MCF 10A (cell line): ENCODE measurements at places on chromosomes 4 and X.

DNA sequence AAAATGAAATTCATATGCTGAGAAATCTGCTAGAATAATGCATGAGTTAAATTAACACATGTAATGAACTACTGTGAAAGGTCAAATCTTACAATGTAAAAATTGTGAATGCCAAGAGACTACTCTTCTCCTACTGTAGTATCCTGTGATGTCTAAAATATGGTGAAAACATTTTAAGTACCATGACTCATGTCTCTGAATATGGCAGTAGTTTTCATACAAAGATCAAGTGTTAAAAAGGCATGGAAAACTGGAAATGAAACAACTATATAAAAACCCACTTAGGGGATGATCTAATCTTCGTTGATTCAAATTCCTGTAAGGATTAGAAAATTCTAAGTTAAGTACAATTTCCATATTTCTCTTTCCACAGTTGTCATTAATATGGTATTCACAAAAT lies 221.3 kb downstream of the PPP3CA start:
- no peak for DNase-seq

- peak; percentile 79 for DNase-seq
Observed at GRCh38 chrX:46770817-46771163, 11.9 kb upstream of the SLC9A7 start.

DNA sequence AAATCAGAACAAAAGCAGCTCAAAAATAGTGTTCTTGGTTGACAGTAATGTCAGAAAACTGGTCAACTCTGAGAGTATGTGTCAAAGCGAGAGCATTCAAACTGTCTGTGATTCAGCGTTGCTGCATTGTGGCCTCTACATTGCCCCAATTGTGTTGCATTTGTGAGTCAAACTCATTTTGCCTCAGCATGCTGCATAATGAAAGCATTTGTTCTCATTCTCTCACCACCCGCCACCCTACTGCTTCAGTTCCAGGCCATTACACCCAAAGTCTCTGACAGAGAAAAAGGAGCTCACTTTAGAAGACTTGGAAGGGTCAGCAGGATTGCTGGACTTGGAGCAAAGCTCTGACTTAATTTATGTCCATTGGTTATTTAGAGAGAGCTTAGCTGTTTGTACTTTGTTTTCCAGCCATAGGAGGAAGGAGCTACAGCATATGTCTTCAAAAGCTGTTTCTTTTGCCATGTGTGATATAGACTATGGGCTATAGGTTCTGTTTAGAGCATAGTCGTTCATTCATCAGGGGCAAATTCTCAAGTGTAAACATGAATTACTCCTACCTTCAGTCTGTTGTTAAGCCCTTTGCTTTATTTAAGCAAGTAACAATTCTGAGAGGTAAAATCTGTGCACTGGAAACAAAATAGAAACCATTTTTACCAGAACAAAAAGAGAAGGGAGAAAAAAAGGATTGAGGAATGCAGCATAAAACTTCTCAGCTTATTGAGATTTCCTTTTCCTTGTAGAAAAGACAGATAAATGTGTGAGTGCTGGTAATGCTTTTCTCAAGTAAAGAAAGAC lies 153.4 kb upstream of the ANK2 start:
- DNase-seq, result no peak

DNA sequence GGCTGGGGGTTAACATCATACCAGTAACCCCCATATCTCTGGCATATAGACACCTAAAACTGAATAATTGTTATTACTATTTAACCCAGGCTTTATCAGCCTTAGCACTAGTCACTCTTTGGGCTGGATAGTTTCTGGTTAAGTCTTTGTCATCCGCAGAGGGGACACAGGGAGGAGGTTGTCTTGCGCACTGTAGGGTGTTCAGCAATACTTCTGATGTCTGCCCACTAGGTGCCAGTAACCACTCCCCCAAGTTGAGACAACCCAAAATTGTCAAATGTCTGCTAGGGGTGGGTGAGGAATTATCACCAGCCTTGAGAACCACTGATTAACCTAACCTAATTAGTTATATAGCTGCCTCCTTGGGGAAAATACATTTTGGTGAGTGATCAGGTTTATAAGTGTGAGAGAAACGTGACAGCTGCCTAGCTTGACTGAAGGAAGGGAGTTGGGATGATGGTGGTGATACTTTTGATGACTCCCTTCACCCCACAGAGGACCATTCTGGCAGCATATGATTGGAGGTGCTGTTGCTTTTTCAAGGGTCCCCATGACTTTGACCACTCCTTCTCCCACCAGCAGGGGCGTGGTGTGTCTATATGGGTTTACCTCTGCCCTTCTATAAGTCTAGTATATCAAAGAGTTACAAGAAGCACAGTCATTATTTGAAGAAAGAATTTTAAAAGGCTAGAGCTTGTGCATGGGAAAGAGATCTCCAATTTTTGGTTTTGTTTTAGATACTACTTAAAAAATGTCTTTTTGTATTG lies 140.9 kb downstream of the STIM2 start:
- DNase-seq, result no peak

DNA sequence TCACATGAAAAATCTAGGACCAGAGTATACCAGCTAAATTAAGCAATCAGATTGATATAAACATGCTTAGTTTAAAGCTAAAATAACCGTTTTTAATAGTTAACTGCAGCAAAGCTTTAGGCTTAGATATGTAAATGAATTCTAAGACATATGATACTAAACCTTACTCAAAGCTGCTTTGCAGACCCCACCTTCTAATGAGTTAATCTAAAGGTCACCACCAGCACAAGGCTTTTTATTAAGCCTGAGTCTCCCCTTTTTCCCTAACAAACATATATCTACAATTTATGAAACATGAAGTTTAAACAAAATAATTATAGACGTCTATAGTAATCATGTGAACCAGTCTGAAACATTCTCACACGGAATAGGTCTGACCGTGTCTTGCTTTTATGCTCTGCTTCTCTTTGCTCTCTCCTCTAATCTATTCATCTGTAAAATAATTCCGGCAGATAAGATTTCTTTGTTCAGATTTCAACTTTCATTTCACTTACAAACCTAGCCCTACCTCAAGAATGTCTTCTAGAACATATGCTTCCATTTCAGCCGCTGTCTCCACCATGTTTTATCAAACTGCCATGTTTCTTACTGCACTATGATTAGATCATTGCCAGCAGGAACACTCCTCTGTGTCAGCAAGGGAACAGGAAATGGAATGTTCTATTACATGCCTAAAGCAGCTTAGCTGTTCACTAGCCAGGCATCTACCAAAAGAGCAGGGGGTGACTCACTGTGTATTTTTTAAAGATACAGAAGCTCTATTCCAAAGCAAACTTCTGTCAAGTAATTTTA lies 35.9 kb downstream of the ANKRD17 start:
- DNase-seq, result peak; percentile 90

DNA sequence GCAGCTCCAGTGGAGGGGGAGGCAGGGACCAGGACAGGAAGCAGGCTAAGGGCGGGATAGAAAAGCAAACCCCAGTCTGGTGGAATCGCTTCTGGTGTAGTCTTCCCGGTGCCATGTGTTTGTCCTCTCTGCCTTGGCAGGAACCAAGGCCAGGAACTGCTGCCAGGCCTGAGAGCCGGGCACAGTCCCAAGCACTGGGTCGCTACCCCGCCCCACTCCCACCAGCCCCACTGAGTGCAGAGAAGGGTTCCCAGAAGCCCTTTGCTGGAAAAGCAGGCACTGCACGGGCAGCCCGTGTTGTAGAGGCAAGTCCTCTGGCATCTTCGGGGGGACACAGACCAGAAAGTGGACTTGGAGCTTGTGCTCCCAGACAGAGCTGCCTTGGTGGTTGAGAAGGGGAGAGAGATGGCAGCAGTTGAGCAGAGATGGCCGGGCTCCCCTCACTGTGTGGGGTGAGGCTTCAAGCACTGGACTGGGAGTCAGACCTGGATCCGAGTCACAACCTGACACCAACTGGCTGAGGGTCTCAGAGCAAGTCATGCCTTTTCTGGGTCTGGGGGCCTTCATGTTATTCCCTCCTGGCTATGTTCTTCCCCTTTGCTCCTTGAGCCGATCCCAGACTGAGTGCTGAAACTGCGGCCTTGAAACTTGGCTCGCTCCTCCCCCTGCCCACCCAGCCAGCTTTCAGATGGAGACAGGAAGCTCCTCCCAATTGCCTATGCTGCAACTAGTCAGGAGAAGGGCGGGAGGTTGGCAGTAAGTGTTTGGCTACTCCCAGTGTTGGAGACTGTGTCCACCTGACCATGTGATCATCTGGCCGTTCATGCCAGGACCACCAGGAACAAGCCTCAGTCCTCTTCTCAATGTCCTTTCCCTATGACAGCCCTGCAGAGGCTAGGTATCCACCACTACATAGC lies 59.7 kb upstream of the MTM1 start:
- DNase-seq, result no peak

- DNase-seq, result no peak
Observed at GRCh38 chrX:42188730-42189129, 265.4 kb upstream of the CASK start.

DNA sequence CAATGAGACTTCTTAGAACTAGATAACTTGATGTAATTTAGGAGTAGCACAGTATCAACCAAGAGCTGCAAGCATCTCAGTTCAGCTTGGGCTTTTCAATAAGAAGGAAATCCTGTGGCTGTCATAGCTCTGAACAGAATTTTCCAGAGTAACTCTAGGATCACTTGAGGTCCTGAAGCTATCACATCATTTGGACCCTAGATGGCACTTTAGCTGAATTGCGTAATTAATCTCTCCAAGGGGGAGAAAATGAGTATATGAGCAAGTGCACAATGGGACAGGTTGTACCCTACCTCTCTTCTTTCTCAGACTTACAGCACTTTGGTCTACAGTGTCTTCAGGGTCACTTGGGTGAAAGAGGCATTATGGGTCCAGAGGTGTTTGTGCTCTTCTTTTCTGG lies 45.2 kb downstream of the SLC4A4 start:
- no peak for DNase-seq
